ENCODE measurements at places on chromosomes 3 and 15.

GRCh38 chr3:103388214-103388613 is 953.4 kb downstream of the ZPLD1 start:
- DNase-seq = no peak

GRCh38 chr15:79045041-79045440 is 45.5 kb downstream of the RASGRF1 start:
- DNase-seq = no peak

DNA sequence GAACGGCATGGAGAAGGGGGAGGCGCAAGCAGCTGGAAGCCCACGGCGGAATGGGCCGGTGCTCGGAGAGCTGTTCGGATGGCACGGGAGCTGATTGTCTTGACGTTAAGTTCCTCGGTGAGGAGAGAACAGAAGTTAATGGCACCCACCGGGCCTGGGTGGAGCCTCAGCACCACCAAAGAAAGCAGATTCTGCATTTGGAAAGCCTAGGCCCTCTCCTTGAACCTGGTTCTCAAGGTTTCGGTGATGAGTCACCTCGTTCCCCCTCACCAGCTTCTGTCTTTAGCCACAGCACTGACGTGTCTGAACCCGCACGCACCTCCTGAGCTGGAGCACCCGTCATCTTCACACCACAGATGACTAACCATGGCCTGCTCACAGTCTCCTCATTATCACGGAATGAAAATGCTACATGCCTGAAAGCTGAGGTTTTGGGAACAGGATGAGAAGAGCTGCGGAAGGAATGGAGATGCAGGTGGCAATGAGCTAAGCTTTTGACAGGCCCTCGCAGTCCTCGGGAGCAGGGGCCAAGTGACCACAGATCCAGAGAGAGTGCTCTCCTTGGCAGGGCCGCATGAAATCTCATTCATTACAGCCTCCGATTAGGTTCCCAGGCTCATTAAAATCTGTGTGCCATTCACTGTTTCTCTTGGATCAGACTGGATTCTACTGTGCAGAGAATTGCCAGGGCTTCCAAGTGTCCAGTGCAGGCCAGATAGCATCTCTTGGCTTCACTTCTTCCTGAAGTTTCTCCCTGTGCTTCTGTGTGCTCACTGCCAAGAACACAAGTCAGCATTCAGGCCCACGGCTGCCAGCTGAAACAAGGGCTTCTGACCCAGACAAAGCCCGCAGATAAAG is 96.3 kb upstream of the DLG1 start:
- DNase-seq = peak; percentile 37

DNA sequence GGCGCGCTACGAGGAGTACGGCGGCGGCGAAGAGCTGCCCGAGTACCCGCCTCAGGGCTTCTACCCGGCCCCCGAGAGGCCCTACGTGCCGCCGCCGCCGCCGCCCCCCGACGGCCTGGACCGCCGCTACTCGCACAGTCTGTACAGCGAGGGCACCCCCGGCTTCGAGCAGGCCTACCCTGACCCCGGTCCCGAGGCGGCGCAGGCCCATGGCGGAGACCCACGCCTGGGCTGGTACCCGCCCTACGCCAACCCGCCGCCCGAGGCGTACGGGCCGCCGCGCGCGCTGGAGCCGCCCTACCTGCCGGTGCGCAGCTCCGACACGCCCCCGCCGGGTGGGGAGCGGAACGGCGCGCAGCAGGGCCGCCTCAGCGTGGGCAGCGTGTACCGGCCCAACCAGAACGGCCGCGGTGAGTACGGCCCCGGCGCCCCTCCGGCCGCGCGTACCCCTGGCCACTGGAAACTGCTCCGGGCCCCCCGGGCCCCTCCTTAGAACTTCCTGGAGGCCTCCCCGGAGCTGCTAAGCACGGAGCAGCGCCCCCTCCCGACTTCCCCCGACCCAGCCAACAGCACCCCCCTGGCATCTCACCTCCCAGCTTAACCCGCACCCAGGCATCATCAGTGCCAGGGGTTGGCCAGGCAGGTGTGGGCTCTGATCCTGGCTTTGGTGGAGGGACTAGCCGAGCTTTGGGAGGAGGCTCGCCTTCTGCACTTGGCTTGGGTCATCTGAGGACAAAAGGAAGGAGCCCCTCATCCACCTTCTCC is 1.4 kb downstream of the LOXL1 start:
- DNase-seq = peak; percentile 72

GRCh38 chr3:17091910-17092582 is 207.3 kb downstream of the PLCL2 start:
- DNase-seq = no peak

DNA sequence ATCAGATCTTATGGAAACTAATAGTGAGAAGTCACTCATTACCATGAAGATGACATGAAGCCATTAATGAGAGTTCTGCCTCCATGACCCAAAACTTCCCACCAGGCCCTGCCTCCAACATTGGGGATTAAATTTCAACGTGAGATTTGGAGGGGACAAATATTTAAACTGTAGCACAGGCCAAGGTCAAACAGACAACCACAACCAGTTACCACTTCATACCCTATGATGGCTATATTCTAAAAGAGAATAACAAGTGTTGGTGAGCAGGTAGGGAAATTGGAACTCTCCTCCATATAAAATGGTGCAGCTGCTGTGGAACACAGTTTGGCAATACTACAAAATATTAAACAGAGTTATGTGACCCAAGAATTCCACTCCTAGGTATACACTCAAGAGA is 36.9 kb downstream of the TCAIM start:
- no peak for DNase-seq

GRCh38 chr15:42691308-42691707 is 45.6 kb downstream of the CDAN1 start:
- DNase-seq = no peak

DNA sequence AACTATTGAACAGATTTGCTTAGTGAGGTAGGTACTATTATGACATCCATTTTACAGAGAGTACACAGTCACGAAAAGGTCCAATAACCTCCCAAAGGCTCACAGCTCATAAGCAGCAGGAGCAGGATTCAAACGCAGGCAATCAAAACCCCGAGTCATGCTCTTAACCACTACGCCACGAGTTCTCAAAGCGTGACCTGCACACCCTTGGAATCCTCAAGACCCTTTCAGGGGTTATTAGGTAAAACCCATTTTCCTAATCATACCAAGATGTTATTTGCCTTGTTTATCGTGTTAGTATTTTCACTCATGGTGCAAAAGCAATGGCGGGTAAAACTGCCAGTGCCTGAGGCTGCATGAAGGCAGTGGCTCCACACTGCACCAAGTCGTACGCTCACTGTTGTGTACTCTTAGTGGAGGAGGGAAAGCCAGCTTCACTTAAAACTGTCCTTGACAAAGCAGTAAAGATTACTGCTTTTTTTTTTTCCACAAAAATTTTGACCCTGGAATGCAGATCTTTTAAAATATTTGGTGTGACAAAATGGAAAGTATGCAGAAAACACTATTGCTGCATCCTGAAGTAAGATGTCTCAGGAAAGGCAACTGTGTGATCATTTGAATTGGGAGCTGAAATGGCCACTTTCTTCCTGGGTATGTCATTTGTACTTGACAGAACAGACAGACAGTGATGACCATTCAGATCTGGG is 96.1 kb downstream of the IGF2BP2 start:
- DNase-seq = no peak

GRCh38 chr3:188119846-188120245 is 34.1 kb upstream of the LPP start:
- DNase-seq = no peak

DNA sequence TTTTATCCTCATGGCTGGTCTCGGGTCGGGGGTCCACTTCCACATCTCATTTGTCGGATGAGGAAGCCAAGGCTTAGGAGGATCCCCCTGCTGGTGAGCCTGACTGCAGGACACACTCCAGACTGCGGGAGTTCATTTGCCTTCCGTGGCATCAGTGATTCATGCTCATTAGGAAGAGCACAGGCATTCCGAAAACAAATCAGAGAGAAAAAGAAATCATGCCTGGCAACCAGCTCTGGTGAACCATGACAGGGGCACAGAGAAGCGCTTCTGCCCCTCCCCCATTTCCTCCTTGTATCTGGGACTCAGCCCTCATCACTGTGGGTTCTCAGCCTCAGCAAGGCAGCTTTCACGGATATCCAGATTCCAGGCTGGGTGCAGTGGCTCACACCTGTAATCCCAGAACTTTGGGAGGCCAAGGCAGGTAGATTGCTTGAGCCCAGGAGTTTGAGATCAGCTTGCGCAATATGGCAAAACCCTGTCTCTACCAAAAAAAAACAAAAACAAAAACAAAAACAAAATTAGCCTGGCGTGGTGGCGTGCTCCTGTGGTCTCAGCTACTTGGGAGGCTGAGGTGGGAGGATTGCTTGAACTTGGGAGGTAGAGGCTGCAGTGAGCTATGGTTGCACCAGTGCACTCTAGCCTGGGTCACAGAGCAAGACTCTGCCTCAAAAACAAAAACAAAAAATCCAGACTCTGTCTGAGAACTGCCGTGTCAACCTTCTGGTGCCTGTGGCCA is 28.4 kb downstream of the IRAK2 start:
- peak; percentile 59 for DNase-seq

- peak; percentile 29 for DNase-seq
These were observed 162.7 kb downstream of the STT3B start for GRCh38 chr3:31695280-31696008.

DNA sequence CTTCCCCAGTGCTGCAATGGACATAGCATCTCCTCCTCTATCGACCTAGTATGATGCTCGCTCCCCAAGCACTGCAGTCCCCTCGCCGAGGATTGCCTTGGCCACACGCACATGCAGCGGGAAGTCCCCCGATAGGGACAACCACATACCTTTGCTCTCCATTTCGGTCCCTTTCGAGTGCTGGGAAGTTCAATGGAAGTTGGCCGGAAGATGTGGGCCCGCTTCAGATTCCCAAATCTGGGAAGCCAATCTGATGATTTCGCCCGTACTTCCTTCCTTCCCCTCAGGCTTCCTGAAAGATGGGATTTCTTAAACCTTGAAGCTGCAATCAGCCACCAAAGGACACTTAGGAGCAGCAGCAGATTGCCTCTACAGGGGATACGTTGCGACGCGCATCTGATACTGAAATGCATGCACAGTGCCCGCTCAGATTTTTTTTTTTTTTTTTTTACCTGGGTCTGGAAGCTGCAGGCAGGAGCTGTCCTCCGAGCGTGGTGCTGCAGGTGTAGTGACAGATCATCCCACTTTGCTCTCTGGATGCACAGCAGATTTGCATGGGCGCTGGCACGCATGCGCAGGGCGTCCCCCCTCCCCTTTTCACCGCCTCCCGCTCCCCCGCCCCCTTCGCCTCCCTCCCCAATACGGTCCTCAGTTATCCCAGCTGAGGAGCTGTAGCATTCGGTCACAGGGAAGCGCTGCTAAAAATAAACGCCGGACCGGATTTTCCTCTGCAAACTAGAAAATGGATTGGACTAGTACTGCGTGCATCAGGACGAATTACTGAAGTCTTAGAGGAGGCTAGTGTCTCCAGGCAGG is at the start of gene FGF12:
TSS of gene FGF12 (minus strand) at position 510 of the 816 bp plus-strand sequence.
- peak; percentile 1 for DNase-seq

GRCh38 chr3:66585520-66586095 is 84.8 kb upstream of the LRIG1 start:
- no peak for DNase-seq

GRCh38 chr3:185560676-185561075 is 8.3 kb upstream of the LIPH start:
- no peak for DNase-seq

DNA sequence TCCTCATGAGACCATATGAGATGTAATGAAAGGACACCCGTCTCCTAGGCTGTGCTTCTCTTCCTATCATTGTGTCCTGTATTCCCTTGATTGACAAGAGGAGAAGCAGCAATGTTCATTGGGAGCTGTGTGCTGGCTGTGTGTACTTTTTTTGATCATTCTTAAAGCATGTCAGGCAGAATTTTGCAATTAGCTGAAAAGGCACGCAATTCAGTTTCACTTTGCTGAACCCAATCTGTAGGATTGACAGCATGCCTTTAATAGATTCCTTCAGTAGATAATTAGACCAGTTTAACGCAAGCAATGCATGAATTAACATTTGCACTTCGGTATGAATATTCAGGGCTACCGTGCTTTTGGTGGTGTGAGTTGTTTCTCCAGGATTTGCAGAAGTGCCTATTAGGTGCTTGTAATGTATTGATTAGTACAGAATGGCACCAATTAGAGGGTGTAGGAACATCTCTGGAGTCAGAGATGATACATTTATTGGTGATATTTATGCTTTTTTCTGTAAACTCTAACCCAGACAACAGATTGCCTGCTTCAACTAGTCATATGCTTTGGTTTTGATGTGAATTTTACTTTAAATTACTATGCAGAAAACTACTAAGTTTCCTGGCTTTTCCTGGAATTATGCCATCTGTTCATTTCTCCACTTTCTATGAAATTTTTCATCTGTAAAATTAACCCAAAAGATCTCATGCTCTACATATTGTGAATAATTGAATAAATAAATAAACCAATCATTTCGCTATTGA is 114.3 kb downstream of the NSUN3 start:
- no peak for DNase-seq

- DNase-seq = no peak
These were observed at the start of gene PARP15 for GRCh38 chr3:122577409-122578031. PARP15 (plus strand) TSS chr3:122577650; CDS start chr3:122577668, 18 bp downstream.

- no peak for DNase-seq
These were observed 19.6 kb downstream of the PLXND1 start for GRCh38 chr3:129586746-129587430.

Data from stimulated activated CD4-positive, alpha-beta T cell treated with anti-CD3 and anti-CD28 coated beads, Interleukin-12 subunit alpha, Interleukin-12 subunit beta, amount 100 ng/mL, for 48 hours (primary cell).